ENCODE measurements at places on chromosomes 5 and 9.

- DNase-seq: peak; percentile 87
Observed at GRCh38 chr5:159094745-159095144, 5.0 kb downstream of the EBF1 start.

- DNase-seq: no peak
Observed at GRCh38 chr5:179182601-179183000, 122.4 kb downstream of the ZNF354C start.

GRCh38 chr5:133952729-133953567, 15.5 kb downstream of the C5orf15 start:
- DNase-seq: no peak

GRCh38 chr5:32074401-32074800, 99.7 kb downstream of the GOLPH3 start:
- DNase-seq: no peak

DNA sequence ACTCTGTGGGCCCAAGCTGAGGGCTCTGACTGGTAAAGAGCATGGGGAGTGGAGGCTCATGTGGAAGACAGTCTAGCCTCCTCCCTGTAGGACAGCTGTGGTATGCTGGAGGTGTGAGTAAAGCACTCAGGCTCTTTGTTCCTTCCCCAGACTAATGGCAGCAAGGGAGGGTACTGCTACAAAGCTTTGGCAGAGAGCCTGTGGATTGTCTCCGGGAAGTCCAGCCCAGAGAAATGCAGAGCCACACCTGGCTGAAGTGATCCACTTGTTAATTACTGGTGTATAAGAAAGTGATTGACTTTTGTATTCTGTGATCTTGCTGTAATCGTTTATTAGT, 161.7 kb downstream of the OXCT1 start:
- no peak for DNase-seq

DNA sequence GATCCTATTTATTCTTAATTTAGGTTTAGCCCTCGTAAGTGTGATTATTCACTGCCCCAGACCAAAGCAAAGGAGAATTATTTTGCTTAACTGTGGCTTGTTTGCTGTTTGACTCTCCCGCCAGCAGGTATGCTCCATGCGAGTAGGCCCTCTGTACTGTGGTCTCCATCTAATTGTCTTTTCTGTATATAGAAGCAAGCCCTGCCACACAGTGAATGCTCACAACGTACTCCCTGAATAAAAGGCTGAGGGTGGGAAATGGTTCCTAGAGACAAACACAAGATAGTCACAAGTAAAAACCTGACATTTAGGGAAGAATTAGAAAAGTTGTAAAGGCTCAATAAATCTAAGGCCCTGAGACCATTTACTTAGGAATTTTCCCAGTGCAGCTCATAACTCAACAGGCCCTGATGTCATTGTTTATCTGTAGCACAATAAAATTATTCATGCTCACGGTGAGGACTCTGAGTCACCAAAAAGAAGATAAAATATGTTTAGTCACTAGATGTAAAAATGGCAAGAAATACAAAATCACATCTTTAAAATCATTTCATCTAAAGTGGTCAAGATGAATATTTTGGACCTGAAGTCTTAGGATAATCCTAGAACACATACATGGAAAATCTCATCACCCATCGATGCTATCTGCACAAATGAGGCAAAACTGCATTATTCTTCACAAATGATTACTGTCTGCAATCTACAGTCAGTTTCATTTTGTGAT, 473.2 kb downstream of the ENC1 start:
- DNase-seq: peak; percentile 67
